NCI-H1092 treated with DMSO at 0.1 percent for 48 hours (cell line): ENCODE measurements at places on chromosomes 12 and 14.

DNA sequence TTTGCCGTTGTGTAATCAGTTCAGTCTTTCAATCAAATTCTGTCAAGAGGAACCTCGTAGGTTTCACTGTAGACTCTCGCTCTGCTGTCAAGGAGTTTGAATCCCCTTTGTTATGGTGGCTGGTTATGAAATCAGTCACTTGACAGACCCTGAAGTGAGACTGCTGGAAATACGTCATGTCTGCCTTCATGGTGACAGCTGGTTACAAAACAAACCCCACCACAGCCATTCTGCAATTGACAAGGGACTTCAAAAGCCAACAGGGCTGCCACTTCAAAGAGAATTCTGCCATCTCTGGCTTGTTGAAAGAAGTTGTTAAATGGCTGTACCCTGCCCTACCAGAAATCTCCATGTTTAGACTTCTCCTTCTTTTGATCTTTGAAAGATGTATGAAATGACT lies 286.9 kb downstream of the ERC1 start:
- DNase-seq, result no peak

DNA sequence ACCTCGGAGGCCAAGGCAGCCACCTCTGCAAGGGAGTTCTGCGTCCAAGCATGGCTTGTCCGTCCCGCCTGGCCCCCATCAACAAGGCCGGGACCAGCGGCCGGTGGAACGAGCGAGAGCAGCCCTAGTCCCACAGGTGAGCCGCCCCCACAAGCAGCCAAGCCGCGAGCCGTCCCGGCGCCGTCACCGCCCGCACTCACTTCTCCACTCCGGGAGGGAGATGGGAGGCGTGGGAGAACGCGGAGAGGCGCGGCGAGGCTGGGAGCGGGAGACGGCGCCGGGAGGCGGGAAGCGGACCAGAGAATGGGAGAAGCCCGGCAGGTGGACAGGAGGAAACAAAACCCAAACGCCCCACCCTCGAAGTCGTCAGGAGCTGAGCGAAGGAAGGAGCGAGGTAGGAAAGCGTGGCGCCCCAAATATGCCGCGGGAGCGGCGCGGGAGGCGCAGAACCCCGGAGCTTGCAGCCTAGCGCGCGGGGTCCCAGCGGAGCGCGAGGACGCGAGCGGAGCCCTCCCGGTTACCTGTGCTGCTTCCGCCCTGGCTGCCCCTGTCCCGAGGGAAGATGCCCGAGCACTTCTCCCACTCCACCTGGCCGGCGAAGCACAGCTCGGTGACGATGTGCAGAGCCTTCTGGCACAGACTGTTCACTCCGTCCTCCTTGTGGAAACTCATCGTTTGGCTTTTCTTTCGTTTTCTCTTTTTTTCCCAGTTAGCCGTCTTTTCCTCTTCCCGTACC lies 600 bp downstream of the SYT10 start:
- DNase-seq, result no peak

DNA sequence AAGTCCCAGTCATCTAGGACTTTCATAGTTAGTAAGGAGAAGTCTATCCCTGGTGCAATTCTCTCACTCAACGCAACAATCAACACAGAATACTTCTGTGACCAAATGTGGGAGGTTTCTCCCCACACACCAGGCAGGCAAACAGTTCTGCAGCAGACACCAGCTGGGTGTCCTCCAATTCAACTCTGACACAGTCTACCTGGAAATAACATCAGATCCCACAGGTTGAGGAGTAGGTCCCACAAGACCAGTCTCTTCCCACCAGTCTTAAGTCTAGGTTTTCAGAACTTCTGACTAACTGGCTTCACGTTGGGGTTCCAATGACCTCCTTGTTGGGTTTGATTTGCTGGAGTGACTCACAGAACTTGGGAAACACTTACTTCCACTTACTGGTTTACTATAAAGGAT lies 14.8 kb downstream of the ACOT6 start:
- no peak for DNase-seq

GRCh38 chr14:55973285-55973800 lies 144.9 kb upstream of the PELI2 start:
- no peak for DNase-seq

GRCh38 chr12:78402366-78403134 lies 462.0 kb upstream of the SYT1 start:
- DNase-seq, result peak; percentile 23

- no peak for DNase-seq
Observed at GRCh38 chr12:98752726-98753125, 107.6 kb downstream of the APAF1 start.

DNA sequence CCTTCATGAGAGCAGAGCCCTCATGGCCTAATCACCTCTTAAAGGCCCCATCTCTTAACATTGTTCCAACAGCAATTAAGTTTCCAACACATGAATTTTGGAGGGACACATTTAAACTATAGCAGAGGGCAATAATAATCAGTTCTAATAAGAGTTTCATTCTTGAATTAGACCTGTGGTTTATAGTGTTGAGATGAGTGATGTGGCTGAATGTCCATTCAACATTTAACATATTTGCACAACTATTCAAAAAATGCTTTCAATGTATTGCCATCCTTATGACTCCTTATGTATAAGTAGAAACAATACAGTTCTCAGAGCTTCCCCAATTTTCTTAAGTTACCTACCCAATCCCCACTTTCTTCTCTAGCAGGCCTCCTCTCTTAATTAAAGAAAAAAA lies 21.5 kb downstream of the KLHL28 start:
- no peak for DNase-seq

DNA sequence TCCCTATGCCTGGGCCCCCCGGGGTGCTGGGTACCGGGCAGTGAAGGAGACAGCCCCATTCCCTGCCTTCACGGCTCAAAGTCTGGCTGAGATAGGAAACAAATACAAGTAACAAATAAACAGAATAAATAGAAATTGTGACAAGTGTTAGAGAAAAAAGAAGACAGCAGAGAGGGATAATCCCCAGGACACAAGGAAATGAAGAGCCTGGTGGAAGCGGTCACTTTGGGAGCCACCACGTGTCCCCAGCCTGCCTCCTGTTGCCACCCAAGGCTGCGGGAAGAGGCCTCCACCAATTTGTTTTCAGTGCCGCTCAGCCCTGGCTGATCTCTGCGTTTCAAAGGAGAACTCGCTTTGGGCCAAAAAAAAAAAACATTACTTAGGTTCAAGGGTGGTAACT lies 31.2 kb downstream of the RBM19 start:
- DNase-seq, result no peak

GRCh38 chr14:58668848-58669480 lies 31.2 kb downstream of the DACT1 start:
- no peak for DNase-seq

- DNase-seq, result peak; percentile 5
Observed at GRCh38 chr12:123761841-123762714, at the start of gene DNAH10. Gene DNAH10, plus strand, starts transcription at chr12:123762301. Its CDS starts 36 bp downstream, at chr12:123762337.

GRCh38 chr12:68451261-68452077 lies 119.3 kb upstream of the MDM1 start:
- peak; percentile 44 for DNase-seq

- DNase-seq, result no peak
Observed at GRCh38 chr14:65650826-65651225, 238.3 kb downstream of the FUT8 start.

- DNase-seq, result no peak
Observed at GRCh38 chr12:48811437-48812090, 6.7 kb upstream of the CACNB3 start.

DNA sequence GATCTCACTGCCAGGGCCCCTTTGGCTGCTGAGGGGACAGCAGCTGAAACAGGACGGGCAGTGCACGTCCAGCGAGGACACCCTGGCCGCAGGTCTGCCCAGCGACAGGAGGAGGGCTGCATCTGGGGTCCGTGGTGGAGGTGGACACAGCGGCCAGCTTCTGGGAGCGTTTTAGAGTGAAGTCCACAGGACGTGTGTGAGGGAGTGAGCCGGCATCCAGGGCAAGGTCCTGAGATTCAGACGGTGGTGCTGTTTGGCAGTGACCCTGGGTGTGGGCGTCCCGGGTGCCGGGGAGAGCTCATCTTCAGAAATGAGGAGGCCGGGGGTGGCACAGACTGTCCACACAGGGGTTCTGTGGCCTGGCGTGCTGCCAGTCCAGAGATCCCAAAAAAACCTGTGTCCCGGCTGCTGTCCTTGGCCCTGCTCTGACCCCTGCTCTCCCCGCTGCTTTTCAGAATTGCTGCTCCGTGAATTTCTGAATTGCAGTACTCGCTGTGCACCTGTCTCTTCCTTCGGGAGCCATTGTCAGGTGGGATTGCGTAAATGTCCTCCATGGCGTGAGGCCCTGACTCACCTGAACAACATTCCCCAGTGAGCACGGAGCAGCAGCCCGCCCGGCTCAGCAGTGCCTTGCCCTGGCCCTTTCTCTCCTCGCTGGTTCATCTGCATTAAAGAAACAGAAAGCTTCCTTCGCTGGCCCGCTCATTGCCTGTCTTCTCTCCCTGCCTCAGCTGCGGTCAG lies 183.5 kb upstream of the C14orf180 start:
- DNase-seq, result no peak

DNA sequence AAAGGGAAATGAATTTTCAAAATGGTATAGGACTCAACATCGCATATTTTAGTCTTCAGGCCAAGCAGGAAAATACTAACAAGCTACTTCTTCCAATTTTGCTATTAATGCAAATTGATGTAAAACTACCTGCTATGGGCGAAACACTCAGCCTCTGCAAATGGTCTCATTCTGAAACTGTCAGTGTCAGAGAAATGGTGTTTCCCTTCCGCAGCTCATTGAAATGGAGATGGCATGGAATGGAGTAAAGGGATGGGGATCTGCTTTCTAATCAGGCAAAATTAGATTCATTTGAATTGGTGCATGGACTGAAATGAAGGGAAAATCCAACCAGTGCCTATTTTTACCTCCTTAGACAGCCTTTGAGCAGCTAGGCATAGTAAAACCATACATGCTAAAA lies 80.4 kb upstream of the EEA1 start:
- DNase-seq, result no peak

GRCh38 chr14:76514213-76514998 lies 138.5 kb downstream of the ESRRB start:
- peak; percentile 10 for DNase-seq

- DNase-seq, result no peak
Observed at GRCh38 chr12:104502217-104502616, 45.5 kb downstream of the CHST11 start.

- peak; percentile 18 for DNase-seq
Observed at GRCh38 chr12:46357438-46358324, 14.9 kb downstream of the SLC38A2 start.

GRCh38 chr14:20400965-20401593 lies 12.2 kb downstream of the TEP1 start:
- DNase-seq, result no peak

GRCh38 chr12:64273527-64274403 lies 51.7 kb upstream of the KICS2 start:
- no peak for DNase-seq

GRCh38 chr12:30925607-30926242 lies 823 bp upstream of the TSPAN11 start:
- DNase-seq, result no peak

GRCh38 chr12:114963846-114964245 lies 279.9 kb upstream of the TBX3 start:
- DNase-seq, result no peak

GRCh38 chr14:51862176-51862796 lies 1.9 kb downstream of the GNG2 start:
- peak; percentile 30 for DNase-seq

- DNase-seq, result no peak
Observed at GRCh38 chr12:29566441-29566840, 69.0 kb upstream of the OVCH1 start.

DNA sequence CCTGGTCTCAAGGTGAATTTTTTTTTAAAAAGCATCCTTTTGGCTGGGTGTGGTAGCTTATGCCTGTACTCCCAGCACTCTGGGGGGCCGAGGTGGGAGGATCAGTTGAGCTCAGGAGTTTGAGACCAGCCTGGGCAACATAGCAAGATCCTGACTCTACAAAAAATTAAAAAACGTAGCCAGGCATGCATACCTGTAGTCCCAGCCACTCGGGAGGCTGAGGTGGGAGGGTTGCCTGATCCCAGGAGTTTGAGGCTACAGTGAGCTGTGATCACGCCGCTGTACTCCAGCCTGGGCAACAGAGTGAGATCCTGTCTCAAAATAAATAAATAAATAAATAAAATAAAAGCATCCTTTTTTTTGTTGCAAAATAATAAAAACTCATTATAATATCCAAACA lies 12.4 kb downstream of the TSPAN9 start:
- DNase-seq, result no peak

DNA sequence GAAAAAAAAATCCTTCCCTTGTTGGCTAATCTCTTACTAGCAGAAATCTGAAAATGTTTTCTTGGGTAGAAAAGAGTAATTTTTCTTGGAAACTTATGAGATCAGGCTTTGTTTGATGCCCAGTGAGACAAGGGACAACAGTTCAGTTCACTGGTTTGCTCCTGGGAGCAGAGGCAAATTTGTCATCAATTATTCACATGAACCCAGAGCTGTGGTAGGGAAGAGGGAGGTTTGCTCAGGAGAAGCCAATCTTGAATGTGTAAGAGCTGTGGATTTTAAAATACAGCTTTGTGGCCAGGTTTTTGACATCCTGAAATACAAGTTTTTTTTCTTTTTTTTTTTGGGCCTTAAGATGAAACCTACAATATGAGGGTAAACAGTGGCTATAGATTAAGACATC lies 426.6 kb downstream of the ATP23 start:
- no peak for DNase-seq

DNA sequence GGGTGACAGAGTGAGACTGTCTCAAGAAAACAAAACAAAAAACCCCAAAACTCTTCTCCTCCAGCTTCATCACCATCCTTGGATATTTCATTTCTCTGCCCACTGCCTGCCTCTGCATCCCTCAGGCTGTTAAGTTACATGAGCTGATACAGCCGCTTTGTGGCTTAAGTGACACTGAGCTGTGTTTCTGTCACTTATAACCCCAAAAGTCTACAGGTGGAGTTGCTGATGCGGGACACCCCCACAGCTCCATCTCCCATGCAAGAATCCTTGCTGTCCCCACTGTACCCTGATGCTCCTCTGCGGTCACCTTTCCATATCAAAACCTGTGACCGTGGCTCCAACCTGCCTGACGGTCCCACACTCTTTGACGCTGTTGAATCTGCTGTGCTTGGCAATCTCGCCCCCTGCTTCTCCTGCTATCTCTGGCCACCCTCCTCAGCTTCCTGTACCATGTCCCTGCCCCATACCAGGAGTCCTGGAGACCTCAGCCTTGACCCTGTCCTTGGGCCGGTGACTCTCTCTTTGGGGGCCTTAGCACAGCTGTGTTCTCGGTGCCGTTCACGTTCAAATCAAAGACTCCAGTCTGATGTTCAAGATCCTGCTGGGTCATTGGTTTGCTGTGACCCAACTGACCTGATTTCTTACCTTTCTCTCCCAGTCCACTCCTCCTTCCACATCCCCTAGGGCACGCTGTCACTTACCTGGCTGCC lies 20.3 kb downstream of the HVCN1 start:
- no peak for DNase-seq

DNA sequence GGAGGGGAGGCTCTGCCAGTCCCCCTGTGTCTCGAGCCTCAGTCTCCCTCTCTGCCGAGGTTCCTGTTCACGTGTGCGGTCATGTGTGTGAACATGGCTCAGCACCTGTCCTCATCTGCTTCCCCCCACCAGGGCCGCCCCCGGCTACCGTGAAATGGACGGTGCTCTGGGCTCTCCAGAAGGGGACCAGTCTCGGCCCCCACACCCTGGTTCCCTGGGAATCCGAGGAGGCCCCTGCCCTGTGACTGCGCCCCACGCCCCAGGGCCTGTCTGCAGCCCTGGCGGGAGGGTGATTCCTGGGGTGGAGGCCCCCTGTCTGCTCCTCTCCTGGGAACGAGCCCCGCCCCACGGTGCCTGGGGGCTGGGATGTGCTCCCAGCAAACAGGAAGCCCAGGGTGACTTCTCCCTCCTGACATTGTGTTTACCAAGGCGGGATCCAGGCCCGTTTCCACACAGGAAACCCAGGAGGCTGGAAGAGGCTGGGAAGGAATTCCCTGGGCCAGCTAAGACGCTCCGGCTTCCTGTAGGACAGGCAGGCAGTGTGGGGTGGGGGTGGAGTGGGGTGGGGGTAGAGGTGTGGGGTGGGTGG lies 46.6 kb downstream of the KIF26A start:
- DNase-seq, result no peak
